ENCODE measurements at places on chromosomes 1 and 21.

GRCh38 chr21:27761623-27762022, 794.7 kb upstream of the ADAMTS5 start:
- DNase-seq = no peak

- DNase-seq = no peak
Observed at GRCh38 chr1:94180650-94181049, 56.7 kb downstream of the ARHGAP29 start.

DNA sequence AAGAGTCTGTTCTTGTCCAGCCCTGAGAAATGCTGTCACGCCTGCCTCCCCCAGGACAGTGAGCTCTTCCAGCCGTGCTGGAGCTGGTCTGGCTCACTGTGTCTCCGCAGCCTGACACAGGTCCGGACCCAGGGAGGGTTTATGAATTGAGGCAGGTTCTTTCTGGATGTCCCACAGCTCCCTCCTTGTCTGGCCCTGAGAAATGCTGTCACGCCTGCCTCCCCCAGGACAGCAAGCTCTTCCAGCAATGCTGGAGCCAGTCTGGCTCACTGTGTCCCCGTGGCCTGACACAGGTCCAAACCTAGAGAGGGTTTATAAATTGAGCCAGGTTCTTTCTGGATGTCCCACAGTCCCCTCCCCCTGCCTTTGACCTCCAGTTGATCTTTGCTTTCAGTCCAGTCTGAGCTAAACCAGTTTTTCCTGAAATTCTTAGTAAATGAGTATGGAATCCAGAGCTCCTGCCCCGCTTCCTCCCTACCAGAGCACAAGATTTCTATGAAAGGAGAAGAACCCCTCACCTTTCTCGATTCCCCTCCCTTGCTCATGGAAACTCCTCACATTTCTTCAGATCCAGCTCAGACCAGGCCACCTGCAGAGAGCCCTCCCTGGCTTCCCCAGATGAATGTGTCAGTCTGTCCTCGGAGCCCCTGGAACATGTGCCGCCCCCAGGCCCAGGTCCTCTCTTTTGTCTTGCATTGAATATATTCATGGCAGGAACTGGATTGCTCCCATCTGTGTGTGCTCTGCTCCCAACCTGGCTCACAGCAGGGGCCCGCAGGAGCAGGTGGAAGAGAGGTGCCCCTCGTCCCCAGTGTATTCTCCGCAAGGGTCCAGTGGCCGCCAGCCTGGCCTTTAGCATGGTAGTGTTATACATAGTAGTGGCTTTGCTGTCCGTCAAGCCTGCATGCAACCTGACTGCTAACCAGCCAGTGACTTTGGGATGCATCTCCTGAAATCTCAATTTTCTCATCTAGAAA, 116.3 kb downstream of the EPHB2 start:
- DNase-seq = no peak

- no peak for DNase-seq
Observed at GRCh38 chr1:234281826-234282489, 91.3 kb upstream of the COA6 start.

GRCh38 chr1:160097151-160097910, 1.1 kb downstream of the IGSF8 start:
- no peak for DNase-seq

GRCh38 chr1:181416268-181416860, 67.0 kb upstream of the CACNA1E start:
- no peak for DNase-seq
